Stimulated activated CD4-positive, alpha-beta T cell treated with anti-CD3 and anti-CD28 coated beads, TNF-alpha, amount 100 ng/mL, for 1 hour (primary cell): ENCODE measurements at places on chromosomes 6 and 20.

DNA sequence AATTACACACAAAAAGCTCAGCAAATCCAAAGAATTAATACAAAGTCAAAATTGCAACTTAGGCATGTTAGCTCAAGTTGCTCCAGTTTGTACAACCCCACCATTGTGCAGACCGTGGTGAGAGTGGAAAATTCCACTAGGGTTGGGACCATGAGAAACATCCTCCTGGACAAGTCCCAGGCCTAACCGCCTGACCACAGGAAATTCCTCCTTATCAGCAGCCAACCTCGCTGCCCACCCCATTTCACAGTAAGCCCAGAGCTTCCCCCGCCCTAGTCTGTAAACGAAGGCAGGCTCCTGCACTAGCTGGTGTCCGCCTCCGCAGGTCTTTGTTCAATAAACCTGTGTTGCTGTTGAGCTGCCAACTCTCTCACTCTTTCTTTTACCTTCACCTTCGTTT, 1023.3 kb downstream of the EYS start:
- DNase-seq, result no peak

- no peak for DNase-seq
Observed at GRCh38 chr6:140478631-140479030, 1104.2 kb upstream of the CITED2 start.

DNA sequence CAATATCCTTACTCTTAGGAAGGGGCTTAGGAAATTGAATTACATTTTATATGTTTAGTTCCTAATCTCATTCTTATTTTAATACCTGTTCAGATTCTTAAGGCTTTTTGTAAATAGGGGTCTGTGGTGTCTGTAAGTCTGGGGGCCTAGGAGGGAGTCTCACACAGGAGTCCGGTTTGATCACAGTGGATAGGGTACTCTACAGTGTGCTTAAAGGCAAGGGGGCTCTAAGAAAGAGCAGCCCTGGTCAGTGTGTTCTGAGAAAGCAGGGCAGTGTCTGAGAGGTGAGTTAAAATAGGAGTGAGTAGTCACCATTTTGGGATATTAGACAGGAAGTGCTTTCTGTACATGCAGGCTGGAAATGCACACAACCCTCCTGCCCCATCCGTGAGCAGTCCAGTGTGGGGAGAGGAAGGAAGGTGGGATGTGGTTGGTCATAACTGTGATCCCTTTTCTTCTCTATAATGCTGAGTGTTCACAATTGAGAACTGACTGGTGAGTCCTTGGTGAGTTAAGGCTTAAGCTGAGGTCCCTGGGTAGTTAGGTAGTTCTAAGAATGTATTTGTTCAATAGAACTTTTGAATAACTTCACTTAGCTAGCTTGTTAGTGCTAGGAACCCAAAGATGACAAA, 50.0 kb downstream of the CDKAL1 start:
- no peak for DNase-seq

DNA sequence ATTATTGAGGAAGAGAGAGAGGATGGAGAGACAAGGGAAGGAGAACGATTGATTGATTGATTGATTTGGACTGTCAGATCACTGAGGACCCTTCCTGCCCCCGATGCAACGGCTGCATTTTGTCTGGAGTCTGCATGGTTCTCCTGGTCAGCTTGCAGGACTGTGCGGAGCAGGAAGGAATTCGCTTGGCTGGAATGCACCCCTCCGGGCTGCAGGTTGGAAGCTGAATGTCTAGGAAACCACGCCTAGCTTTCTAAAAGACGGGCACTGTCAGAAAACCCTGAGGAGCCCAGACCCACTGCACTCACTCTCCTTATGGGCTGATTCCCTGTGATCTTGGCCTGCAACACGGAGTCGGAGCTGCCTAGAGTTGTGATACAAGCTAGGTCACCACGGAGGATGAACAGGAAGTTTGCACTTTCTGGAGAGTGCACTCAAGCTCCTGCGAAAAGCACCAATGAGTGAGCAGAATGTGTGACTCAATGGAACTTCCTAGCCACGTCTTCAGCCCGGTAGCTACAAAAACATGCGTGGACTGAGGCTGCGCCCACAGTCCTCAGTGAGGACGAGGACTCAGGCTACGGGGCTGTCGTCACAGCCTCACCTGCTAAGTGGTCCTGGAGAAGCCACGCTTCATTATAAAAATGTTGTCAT, 14.4 kb downstream of the DACT2 start:
- DNase-seq, result no peak

DNA sequence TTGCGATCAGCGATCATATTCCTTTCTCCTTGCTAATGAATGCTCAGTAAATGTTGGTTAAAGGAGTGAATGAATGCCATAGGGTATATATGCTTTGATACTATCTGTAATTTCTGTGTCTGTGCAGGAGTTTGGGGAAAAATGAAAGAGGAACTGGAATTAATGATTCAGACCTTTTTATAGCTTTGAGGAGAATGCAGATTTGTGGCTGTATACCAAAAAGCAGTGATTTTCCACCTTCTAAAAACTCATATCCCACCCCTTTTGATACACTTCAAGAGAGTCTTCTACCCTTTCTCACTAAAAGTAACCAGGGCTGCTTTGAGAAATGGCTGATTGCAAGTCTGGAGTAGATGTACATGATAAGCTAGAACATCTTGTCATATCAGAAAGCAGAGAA, 26.6 kb upstream of the SUMO4 start:
- no peak for DNase-seq

- no peak for DNase-seq
Observed at GRCh38 chr6:82875573-82876185, 190.0 kb downstream of the UBE3D start.

DNA sequence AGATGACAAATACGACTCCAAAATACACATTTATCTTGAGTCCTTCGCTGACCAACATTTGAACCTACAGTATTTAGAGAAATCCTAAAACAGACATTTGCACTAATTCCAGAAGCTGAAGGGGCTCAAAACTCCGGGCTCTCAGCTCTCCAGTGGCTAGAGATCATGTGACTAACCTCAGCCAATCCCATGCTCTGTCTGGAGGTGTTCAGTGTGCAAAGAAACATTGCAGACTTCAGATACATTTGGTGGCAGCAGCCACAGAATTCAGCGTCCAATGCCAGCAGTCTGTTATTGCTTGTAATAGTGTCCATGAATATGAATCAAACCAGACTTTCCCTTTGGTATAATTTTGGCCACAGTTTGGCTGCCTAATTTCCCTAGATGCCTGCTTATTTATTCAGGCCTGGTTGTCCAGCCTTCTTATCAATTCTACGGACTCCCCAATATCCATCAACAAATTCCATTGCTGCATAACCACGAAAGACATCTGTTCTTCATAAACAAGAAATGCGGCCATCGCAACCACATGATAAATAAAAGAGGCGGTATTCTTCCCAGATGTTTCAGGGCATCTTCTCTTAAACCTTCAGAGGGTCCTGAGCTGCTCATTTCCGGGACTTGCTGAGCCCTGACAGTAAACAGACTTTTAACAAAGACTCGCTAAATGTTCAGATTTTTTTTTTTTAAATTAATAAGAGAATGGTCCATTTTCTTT, 14.5 kb upstream of the CYP24A1 start:
- no peak for DNase-seq

GRCh38 chr6:155954149-155954548, 498.5 kb upstream of the NOX3 start:
- no peak for DNase-seq

DNA sequence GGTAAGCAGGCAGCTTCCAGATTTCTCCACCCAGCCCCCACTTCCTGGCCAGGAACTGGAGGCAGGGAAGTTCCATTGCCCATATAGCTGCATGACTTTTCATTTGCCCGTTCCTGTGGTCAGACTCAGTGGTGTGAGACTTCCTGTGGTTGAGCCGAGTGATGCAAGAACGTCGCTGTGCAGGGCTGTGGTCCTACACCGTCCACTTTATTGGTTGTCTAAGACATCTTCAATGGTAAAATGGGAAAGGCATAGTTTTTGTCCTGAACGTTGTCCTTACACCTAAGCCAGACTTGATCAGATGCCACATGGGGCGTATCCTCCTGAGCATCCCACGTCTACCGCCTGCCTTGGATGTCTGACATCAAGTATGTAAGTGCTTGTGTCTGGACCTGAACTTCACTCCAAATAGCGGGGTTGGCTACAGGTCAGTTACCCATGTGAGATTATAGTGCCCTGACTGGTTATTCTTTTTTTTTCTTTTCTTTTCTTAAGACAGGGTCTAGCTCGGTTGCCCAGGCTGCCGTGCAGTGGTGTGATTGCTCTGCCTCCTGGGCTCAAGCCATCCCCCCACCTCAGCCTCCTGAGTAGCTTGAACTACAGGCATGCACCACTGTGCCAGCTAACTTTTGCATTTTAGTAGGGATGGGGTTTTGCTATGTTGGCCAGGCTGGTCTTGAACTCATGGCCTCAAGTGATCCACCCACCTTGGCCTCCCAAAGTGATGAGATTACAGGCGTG, 25.9 kb upstream of the GTSF1L start:
- no peak for DNase-seq

- no peak for DNase-seq
Observed at GRCh38 chr20:49775229-49775693, 37.4 kb upstream of the SLC9A8 start.

DNA sequence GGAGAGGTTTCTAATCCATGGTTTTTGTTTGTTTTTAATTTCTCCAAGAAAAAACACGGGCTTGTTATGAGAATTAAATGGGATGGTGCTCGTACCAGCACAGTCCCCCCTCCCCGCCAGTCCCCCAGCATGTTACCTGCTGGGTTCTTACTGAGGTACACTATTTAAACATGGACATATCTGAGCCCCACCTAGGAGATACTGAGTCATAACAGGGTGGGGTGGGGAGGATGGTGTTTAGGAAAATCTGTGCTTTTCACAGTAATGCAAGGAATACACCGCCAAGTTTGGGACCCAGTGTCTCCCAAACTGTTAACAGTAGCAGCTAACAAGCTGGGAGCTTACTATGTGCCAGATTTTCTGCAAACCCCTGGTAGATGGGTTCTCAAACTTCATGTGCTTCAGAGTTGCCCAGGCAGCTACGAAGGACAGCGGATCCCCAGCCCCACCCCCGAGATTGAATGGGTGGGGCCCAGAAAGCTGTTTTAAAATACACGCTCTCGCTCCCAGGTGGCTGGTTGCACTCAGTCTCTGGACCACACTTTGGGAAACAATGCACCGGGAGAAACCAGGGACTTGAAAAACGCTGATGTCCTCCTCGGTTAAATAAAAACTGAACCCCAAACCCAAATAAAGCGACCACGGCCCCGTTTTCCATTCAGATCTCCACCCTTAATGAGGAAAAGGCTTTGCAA, 995 bp downstream of the ZFP64 start:
- DNase-seq, result no peak

DNA sequence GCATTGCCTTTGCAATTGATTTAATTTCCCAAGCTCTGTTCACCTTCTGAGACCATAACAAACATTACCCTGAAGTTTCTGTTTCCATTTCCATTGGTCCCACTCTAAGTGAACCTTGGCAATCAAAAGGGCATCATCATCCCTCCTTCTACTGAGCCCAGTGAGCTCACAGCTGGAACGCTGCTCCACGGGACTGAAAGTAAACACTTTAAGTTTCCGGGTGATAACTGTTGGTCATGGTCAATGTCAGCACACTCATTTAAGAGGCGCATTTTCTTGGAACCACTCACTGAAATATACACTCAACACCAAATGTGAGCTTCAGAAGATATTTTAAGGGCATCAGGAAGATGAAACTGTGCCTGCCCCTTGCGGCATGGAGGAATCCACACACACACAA, 37.1 kb upstream of the RPS6KA2 start:
- DNase-seq, result no peak

DNA sequence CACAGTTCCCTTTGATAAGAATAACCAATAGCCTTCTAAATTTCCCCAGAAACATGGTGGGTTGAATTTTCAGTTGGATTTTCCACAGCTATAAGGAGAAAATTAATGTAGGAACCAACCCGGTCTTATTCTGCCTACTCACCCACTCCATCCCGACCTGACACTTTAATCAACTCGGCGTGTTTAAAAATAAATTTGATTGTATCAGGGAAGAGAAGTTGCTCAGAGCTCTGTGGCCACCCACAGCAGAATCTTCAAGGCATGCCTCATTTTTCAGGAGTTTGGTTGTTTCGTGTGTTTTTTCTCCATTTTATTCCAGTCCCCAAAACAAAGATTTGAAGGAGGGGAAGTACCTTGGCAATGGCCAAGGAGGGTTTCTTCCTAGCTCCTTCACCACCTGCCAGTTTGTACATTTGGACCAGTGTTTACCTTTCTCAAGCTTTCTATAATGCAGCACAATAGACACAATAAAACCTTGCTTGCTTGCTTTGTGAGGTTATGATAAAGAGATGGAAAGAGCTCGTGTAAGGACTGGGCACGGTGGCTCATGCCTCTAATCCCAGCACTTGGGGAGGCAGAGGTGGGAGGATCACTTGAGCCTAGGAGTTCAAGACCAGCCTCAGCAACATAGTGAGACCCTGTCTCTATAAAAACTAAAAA, 297.2 kb upstream of the JARID2 start:
- no peak for DNase-seq

- no peak for DNase-seq
Observed at GRCh38 chr6:10962673-10963072, 75.8 kb downstream of the SYCP2L start.

DNA sequence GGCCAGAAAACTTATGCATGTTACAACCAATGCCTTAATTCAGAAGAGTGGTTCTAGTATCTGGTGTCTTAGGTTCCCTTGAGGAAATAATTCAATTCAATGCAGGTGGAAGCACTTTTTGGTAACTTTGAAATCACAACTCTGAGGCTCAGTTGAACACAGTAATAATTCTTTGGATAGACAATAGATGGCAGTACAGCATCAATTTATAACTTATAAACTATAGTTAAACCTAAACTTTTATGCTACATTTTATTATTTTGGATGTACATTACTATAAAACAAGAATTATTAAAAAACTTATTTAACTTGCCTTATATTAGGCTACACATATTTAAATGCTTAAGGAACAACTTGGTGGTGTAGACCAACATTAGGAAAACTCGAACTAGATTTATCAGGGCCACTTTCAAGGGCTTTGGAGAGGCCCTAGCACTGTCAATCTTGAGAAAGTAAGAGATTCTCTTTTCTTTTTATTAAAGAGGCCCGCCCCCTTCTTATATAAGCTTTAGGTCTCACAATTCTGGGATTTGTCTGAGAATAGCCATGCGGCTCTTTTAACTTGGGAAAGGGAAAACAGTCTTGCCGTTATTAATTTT, 85.9 kb downstream of the CRYBG1 start:
- DNase-seq, result no peak

GRCh38 chr20:52035498-52035897, 156.1 kb downstream of the ZFP64 start:
- DNase-seq, result no peak

GRCh38 chr20:24866008-24866407, 83.1 kb upstream of the CST7 start:
- no peak for DNase-seq

GRCh38 chr6:104325341-104326172, 534.2 kb downstream of the HACE1 start:
- DNase-seq, result no peak

GRCh38 chr6:37653933-37654565, 43.6 kb downstream of the MDGA1 start:
- peak; percentile 25 for DNase-seq

GRCh38 chr20:43383026-43383795, 74.5 kb upstream of the SRSF6 start:
- DNase-seq, result no peak
